ENCODE measurements at places on chromosomes 2 and 18.

DNA sequence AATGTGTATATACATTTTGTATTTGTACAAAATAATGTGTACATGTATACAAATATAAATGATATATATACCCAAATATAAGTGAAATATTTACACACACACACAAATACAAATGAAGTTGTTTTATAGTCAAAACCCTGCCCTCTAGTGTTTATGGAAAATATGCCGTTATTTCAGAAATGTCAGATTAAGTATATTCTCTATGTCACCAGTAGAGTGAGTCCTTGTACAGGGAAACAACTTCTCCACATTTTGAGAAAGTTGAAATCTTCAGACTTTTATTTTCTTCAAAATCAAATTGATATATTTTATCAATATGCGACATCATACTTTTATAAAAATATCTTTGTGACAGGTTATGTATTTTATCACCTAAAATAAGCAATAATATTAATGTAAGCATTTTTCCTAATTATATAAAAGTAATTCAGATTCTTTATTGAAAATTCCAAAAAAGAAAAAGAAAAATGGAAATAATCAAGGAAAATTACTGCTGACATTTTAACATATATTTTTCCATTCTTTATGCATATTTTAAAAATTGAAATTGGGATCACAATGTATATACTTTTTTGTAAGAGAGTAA lies 22.4 kb downstream of the ARL6IP6 start:
- DNase-seq = no peak

DNA sequence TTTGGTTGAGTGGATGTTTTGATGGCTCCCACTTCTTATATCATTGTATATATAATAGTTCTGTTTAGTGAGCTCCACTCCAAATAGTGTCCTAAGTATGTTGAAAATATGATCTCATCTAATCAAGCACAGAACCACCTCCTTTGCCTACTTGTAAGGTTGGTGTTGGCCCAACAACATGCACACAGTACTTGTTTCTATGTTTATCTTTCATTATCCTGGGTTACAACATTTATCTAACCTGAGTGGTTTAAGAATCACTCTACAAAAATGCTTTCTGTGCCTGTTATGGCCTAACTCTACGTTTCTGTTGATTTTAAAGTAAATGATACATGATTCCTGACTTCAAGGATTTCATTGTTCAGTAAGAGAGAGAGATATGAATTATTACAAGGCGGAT lies 281.9 kb downstream of the FIGN start:
- no peak for DNase-seq

GRCh38 chr2:42754776-42755140 lies 9.2 kb downstream of the OXER1 start:
- no peak for DNase-seq

- no peak for DNase-seq
Measured at GRCh38 chr18:47677952-47678351, 252.5 kb downstream of the SMAD2 start.

DNA sequence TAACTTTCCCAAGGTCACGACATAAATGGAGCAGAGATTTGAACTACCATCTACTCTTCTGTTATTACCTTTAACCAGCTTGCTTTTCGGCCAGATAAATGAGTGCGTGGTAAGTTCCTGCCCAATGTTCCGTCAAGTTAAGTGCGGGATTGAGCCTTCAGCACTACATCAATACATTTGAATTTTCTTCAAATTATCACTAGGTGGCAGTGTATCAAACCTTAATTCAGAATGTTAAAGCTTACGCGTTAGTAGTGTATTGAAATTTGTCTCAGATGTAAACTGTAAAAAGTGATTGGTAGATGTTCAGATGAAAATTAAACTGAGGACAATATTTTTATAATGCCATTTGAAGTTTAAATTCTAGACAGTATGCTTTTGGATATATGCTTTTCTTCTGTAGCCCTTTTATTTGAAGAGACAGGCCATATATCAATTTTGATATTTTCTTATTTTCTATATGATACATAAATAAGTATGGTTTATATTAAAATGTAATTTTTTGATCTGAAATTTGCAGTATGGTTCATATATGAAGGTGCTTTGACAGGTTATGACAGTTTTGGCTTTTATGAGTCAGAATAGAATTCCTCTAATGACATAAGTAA lies 681.3 kb downstream of the ADCYAP1 start:
- DNase-seq = no peak

- no peak for DNase-seq
Measured at GRCh38 chr2:118903551-118904479, 38.2 kb upstream of the MARCO start.

GRCh38 chr2:37906131-37906530 lies 19.0 kb upstream of the RMDN2 start:
- DNase-seq = no peak

DNA sequence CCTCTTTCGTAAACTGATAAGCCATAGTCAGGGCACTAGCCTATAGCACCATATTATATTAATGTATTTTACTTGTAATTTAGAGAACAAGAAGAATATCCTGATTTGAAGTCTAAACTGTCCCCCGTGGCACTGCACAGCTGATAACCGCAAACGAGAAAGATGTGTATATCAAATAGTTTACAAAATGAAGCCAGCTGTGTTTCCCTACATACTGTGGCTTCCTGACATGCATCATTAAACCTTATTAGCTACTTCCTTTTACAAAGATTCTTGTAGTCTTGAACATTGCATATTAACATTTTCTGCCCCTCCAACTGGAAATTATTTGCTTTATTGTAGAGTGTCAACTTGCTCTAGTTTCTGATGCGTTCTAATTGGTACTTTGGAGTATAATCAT lies 153.5 kb upstream of the NFATC1 start:
- DNase-seq = no peak

GRCh38 chr18:44589693-44590355 lies 90.9 kb upstream of the SETBP1 start:
- DNase-seq = no peak

- no peak for DNase-seq
Measured at GRCh38 chr2:120365236-120365793, 19.4 kb downstream of the INHBB start.

DNA sequence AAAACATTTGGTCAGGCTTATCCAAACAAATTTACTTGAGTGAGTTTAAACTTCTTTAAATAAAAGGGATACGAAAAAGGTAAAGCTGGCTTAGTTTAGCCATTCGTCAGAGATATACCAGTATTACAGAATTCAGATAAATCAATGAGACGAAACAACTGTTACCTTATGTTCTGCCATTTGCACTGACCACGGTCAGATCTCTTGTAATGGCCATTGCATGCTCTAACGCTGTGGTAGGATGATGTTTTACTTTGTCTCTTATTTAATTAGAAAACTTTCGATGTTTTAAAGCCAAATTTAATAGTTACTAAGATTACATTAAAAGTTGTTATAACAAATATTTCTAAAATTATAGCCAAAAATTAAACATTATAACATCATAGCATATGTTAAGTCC lies 1.5 kb downstream of the C18orf54 start:
- DNase-seq = no peak

- DNase-seq = no peak
Measured at GRCh38 chr2:44171018-44171417, 2.3 kb downstream of the PPM1B start.

- no peak for DNase-seq
Measured at GRCh38 chr2:19099181-19099580, 259.2 kb downstream of the OSR1 start.

DNA sequence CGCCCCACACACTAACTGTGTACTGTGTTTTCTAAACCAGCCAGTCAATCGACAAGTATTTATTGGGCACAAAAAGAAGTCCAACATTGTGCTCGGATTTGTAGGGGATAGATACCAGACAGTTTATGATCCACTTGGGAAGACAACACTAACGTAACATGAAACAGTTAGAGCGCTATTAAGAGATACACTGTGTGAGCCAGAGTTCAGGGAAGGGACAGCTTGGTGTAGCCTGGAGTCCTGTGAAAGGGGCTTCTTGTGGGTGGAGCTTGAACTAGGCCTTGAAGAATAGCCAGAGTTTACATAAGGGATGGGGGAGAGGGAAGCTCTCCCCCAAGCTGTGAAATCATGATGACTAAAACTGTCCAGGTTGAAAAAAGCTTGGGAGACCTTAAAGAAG lies 176.4 kb upstream of the TCF4 start:
- no peak for DNase-seq

DNA sequence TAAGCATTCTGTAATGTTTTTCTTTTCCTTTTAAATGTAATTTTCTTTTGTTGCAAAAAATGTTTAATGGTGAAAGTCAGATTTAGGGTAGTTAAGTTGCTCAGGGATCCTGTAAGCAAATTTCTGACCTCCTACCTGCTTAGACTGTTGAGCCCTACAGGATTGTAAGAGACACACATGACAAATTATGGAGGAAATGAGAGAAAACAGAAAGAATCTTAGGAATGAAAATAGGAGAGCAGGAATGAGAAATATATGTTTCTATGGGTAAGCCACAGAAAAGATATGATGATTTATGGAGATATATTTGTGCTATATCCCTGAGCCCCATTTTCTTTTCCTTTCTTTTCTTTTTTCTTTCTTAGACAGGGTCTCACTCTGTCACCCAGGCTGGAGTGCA lies 28.3 kb downstream of the CYBRD1 start:
- DNase-seq = no peak

- no peak for DNase-seq
Measured at GRCh38 chr2:80403081-80403480, 98.5 kb upstream of the LRRTM1 start.

DNA sequence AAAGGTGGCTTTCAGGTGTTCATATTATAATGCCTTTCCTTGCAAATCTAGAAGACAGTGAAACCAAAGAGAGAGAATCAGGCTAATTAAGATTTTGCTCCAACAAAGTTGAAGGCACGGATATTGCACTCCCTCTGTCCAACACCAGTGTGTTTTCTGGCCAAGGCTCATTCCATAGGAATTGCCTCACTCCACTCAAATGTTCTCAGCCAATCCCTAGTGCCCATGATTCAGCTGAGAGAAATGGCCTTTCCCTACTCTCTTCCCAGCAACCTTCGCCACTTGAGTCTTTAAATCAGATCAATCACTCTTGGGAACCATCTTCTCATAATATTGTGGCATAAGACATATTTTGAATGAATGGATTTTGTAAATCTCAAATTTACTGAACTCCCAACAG lies 768.2 kb upstream of the ACVR2A start:
- no peak for DNase-seq

DNA sequence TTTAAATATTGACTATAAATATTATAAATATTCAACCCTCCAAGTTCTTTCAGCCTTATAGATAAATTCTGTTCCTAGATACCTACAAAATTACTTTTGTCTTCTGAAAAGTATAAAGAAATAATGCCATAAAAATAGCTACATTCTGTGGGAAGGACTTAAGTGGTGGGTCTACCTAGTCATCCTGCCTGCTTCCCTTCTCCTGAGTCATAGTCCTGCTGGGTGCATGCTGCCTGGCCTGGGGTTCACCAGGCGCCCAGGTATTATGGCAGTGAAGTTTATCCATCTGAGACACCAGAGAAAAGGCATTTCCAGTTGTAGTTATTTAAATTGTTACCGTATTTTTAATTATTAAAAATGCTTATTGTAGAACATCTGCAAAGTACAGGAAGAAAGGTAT lies 167.5 kb downstream of the SLC39A10 start:
- no peak for DNase-seq
